Central memory CD4-positive, alpha-beta T cell (primary cell): ENCODE measurements at places on chromosomes 12 and 14.

GRCh38 chr14:54881235-54881760 lies 21.3 kb downstream of the GCH1 start:
- DNase-seq: peak; percentile 55

DNA sequence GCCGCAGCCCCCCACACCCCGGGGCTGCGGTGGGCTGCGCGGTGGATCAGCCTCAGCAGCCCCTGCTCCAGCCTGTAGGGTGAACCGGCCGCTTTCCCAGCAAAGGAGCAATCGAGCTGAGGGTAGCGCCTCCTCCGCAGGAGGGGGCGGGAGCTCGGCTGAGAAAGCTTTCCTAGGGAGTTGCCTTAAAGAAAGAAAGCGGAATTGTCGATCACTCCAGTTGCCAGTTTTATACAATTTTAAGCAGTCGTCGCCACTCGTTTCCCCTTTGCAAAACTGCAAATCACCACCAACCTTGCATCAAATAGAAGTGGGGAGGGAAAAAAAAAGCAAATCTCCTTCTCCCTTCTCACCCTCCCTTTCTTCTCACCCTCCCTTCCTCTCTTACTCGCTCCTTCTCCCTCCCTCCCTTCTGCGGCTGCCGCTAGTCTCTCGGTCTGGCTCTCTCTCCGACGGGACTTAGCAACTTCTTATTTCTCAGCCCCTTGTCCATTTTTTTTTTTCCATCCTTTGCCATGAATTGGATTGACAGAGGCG lies at the start of gene PDE3A:
PDE3A (plus strand) TSS at position 424 of the 537 bp plus-strand sequence. CDS start 748 bp downstream, outside the sequence.
- no peak for DNase-seq

- DNase-seq: no peak
Measured at GRCh38 chr12:112001576-112001975, 11.4 kb downstream of the TMEM116 start.

DNA sequence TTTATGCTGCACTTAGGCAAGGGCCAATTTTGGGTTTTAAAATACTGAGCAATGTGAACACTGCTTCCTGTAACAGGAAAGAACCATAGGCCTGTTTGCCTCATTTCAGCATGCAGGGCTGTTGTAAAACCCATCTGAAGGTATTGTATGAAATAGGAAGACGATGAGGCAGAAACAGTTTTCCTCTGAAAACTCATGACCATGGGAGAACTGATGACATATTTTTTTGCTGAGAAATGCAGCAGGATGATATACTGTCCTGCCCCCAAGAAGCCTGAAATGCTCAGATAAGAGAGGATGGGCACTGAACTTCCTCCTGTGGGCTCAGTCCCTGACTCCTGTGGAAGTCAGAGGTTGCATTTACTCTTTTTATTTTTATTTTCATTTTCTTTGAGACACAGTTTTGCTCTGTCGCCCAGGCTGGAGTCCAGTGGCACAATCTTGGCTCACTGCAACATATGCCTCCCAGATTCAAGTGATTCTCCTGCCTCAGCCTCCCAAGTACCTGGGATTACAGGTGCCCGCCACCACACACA lies 17.4 kb downstream of the PYGL start:
- no peak for DNase-seq

DNA sequence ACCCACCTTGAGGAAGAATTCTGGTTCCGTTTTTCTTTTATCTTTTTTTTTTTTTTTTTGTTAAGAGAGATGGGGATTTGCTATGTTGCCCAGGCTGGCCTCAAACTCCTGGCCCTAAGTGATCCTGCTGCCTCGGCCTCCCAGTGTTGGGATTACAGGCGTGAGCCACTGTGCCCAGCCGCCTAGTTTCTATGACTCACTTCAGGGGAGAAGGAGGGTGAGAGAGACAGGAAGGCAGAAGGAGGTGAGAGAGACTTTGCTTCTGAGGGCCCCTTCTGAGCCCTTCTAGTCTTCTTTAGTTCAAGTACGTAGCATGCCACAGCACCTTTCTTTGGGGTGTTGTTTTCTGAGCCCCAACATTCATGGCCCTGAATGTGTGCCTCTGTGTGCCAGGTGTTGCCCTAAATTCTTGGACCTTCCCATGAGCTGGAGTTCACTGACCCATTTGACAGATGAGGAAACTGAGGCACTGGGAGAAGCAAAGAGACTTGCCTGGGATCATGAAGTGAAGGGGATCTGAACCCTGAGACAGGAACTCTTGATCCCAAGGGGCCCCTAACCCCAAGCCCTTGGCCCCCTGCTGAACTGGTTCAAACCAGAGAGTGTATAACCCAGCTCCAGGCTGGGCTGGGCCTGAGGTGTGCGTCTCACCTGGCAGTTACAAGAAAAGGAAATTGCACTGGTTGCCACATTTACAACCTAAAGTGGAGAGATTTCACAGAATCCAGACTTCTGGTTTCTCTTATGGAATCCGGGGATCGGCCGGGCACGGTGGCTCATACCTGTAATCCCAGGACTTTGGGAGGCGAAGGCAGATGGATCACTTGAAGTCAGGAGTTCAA lies 20.8 kb downstream of the SH2B3 start:
- DNase-seq: peak; percentile 34

GRCh38 chr14:32754209-32754608 lies 184.5 kb upstream of the NPAS3 start:
- no peak for DNase-seq

- DNase-seq: peak; percentile 59
Measured at GRCh38 chr12:1583421-1584078, 10.8 kb downstream of the FBXL14 start.

- no peak for DNase-seq
Measured at GRCh38 chr12:128155571-128155970, 111.4 kb upstream of the TMEM132C start.

GRCh38 chr14:90551733-90552464 lies 155.1 kb downstream of the CALM1 start:
- DNase-seq: no peak

- no peak for DNase-seq
Measured at GRCh38 chr14:94009767-94010166, 12.7 kb downstream of the CCDC197 start.

DNA sequence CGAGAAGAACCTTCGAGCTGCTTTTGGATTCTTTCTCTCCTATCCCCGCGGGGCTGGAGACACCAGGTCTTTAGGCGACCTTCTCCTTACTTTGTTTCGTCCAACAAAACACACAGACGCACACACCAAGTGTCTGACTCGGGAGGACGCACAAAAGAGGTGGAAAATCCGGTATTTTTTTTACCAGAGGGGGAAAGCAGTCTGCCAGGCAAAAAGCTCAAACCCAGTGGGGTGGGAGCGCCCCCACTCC lies 2.1 kb downstream of the SIX4 start:
- no peak for DNase-seq

DNA sequence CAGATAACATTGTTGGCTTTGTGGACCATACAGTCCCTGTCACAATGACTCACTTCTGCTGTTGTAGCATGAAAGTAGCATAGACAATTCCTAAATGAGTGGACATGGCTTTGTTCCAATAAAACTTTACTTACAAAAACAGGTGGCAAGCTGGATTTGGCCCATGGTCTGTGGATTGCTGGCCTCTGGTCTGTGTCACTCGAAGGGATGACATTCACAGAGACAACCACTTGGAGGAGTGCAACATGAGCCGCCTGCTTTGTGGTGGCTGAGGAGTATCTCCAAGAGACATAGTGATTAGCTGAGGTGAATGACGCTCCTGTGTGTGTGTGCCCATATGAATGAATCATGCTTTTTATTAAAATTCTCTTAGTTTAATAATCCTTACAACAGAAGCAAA lies 81.3 kb upstream of the NRXN3 start:
- no peak for DNase-seq

GRCh38 chr14:54200726-54201125 lies 196.1 kb upstream of the CDKN3 start:
- DNase-seq: no peak

GRCh38 chr14:101064718-101065117 lies 161.2 kb upstream of the RTL1 start:
- no peak for DNase-seq

- DNase-seq: peak; percentile 72
Measured at GRCh38 chr14:75295491-75296345, 17.1 kb downstream of the FOS start.

DNA sequence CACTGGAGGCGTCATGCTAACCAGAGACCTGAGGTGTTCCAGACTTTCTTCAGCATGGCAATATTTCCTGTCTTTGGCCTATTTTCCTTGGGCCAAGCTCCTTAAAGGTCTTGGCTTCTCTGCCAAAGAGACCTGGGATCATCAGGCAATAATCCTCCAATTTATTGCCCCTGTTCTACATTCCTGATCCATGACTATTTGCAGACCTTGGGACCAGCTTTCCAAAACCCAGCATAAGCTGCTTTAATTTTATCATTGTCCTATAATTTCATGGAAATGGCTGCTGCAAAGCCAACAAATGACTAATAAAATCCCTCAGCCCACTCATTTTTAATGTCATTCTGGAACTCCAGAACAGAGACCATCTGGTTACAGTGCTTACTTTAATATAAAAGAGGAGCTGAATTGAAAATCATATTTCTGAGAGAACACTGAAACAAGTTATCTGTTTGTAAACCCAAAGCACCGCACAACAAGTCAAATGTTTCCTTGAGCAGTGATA lies 166.9 kb upstream of the BTG1 start:
- no peak for DNase-seq

DNA sequence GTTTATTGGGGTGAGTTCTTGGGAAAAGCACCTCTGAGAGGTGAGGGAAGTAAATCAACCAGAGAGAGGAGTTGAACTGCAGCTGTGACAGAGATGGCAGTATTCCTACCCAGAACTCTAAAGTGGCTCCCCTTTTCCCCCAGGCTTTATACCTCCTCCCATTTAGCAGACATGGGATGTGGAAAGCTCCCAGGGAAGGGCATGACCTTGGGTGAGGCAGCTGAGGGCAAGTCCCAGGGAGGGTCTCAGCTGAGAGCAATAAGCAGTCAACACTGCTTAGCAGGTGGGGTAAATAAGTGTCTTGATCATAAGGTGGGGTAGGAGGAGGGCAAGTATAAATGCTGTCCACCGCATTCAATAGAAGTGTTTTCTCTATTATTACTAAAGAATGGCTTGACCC lies 143.0 kb downstream of the AKAP6 start:
- DNase-seq: no peak

GRCh38 chr12:126899926-126900792 lies 1366.8 kb upstream of the TMEM132C start:
- DNase-seq: no peak

GRCh38 chr12:57724936-57725740 lies 13.4 kb downstream of the AGAP2 start:
- DNase-seq: no peak

DNA sequence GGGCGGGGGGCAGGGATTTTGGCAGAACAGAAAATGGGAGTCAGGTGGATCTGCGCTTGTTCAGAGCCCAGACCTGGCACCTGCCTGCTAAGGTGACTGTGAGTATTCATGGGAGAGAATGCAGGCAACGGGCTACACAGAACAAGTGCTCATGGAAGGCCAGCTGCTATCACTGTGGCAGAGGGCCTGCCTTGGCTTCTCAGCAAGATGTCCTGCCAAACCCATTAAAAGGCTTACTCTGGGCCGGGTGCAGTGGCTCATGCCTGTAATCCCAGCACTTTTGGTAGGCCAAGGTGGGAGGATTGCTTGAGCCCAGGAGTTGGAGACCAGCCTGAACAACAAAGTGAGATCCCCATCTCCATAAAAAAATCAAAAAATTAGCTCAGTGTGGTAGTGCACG lies 21.0 kb downstream of the DIO3 start:
- DNase-seq: no peak

DNA sequence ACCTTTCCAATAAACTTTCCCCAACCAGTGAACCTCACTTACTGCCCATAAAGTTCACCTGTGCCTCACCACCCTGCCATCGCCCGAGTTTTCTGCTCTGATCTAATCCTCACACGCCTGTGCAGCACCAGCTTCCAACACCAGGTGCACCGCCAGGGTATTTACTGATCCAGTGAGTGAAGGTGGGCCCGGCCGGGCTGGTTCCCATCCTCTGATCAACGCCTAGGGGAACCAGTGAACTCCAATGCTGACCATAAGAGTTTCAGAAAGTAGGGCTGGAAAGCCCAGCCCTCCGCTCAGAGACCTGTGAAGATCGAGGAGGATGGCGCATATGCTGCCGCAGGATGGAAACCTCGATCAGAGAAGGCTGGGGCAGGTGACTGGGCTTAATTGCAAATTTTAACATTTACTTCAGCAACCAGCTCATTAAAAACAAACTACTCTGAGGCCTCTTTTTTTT lies 685 bp upstream of the MYL6B start:
- DNase-seq: peak; percentile 65

- no peak for DNase-seq
Measured at GRCh38 chr14:75317148-75317547, 38.5 kb downstream of the FOS start.

DNA sequence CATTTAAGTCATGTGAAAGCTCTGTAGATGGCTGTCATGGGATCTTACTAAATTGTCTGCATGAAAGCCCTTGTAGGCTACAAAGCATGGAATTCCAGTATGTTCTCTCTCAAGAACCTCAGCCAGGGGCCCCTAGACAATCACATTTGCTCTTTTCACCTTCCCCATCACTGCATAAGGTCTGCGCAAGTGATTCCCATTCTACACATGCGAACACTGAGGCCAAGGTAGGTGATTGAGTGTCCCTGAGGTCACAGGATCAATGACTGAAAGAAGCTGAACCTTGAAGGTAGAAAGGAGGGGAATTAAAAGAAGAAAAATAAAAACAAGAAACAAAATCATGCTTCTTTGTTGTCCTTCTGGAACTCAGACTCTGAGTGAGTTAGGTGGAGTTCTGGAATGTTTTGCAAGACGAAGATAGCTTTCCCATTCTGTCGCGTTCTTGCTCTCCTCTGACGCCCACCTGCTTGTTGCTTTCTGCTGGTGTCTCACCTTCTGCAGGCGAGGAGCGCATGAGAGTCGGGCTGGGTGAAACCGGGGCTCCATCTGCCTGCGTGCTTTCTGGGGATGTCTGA lies 79.9 kb downstream of the SPRING1 start:
- no peak for DNase-seq

GRCh38 chr12:66739940-66740651 lies 61.2 kb upstream of the GRIP1 start:
- DNase-seq: no peak

DNA sequence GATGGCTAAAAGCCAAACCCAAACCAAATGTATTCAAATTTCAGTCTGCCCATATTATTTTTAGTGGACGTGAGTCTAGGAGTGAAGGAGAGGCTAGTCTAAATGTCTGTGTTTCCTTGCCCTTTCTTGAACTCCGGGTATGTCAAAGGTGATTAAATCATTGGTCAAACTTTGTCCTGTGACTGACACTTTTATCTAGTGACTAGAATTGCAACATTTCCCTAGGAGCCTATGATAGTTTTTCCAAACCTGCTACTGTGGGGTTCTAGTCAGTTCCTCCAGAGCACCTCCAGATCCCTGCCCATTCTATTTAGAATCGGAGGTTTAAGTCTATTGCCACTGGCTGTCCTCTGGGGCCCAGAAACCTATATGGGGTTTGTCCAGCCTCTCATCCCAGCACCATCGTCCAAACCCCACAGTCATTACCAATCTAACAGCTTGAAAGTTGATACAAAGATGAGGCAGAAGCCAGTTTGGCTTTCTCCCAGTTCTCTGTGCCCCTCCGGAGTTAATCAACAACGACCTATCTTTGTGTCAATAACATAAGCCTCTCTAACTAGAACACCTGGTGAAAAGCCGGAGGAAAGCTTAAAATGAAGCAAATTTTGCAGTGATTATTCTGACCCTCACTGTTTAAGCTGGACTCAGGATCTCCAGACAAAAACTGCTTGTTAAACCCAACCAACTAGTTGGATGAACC lies 306.7 kb downstream of the ZFP36L1 start:
- DNase-seq: no peak
